AG04449 (cell line): ENCODE measurements at places on chromosomes 12 and 14.

DNA sequence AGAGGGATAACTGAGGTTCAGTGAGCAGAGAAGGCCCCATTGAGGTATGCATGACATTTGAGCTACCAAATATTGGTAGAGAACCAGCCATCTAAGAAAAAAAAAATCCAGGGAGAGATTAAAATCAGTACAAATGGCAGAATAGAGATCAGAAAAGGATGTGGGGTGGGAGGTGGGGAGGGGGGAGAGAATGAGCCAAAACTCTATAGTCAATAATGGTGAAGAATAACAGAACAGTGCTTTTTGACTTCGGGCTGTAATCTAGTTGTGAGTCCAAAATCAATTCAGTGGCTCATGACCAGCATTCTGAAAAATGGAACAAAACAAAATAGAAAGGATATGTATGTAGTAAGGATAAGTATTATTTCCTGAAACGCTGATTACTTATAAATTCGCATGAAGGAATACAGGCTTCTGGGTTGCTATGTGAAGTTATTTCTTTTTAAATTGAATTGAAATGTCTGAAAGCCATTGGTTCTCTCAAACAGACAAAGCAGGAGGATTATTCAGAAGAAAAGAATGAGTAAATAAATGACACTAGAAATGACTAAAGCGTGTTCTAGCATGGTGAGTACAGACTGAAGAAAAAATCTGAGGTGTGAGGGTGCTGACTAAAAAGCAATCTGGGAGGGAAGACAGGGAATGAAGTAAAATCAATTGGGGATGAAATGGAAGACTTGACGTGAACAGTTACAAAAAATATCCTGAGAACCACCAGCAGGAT is 72.4 kb downstream of the ATP2B1 start:
- DNase-seq: no peak

DNA sequence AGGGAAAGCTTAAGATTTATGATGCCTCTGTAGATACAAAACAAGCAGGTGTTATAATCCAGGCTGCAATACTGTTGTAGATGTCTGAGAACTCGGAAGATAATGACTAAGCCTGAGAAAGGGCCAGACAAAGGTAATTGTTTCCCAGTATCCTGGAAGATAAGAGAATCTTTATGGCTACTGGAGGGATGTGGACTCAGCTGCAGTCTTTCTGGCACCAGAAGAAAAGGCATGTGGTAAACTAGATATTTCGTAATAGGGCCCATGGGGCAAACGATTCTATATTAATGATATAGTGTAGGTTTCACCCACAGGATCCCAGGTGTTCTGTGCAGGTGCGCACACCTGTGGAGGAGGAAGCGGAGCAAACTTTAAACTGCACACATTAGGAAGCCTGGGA is 9.2 kb upstream of the APOLD1 start:
- DNase-seq: no peak

- no peak for DNase-seq
These were observed 163.0 kb downstream of the OTOGL start for GRCh38 chr12:80262346-80262745.

DNA sequence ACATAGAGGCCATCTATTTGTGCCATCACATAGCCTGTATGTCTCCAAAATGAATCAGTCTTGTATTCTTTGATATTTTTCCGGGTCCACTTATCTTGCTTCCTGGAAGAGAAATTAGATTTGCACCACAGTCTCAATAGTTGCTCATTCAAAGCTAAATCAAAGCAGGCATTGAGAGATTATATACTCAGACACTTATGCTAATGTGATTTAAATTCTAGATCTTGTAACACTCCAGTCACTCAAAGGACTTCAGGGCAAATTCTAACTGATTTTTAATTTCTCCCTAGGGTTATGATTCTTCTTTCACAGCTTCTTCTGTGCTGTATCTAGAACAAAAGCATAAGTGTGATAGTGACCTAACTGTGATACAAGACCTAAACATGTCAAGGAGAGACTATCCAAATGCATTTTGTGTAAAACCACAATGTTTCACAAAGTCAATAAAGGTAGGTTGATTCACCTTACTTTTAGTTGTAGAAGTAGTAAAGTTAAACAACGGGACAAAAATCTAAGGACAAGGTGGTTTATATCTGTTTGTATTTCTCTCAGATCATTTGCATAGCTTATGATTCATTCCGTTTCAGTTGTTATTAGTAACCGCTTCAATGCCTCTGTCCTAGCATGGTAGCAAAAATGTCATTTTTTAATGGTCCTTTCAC is 26.8 kb downstream of the PLBD1 start:
- no peak for DNase-seq

- DNase-seq: no peak
These were observed 65.5 kb downstream of the PELI2 start for GRCh38 chr14:56183631-56184157.

DNA sequence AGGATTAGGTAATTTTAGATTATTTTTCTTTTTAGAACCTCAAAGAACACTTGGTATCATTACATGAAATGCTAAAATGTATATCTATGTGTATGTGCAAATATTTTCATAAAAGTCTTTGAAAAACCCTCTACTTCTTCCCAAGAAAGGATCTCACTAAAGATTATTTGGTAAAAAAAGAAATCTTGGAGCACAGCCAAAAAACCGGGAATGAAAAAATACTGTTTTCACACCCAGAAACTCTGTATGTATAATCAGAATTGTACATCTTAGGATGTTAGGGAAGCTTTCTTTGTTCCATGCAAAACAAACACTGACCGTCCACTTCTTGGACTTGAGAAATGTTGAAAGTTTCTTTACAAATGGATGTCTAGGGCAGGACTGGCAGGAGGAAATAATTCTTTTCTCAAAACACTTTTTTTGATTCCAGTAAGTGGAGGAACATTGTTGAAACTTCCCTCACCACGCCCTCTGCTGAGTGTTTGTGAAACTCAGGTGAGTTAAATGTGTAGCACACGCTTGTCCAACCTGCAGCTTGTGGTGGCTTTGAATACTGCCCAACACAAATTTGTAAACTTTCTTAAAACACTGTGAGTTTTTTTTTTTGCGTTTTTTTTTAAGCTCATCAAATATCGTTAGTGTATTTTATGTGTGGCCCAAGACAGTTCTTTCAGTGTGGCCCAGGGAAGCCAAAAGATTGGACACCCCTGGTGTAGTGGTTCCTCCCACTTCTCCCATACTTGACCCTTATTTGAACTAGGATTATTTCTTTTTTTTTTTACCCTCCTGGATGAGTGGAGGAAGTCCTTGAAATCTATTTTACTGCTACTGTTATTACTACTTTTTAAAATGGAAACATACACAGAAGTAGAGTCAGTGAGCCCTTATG is 26.6 kb downstream of the FBXO34 start:
- no peak for DNase-seq
